ENCODE measurements at places on chromosomes 7 and 10.

GRCh38 chr7:29331163-29331562 lies 136.6 kb downstream of the CHN2 start:
- DNase-seq = peak; percentile 10

- DNase-seq = no peak
Measured at GRCh38 chr7:98616381-98617050, 569 bp upstream of the NPTX2 start.

GRCh38 chr10:109411917-109412316 lies 511.4 kb downstream of the XPNPEP1 start:
- DNase-seq = no peak

GRCh38 chr10:1121271-1121970 lies 65.2 kb downstream of the WDR37 start:
- no peak for DNase-seq

DNA sequence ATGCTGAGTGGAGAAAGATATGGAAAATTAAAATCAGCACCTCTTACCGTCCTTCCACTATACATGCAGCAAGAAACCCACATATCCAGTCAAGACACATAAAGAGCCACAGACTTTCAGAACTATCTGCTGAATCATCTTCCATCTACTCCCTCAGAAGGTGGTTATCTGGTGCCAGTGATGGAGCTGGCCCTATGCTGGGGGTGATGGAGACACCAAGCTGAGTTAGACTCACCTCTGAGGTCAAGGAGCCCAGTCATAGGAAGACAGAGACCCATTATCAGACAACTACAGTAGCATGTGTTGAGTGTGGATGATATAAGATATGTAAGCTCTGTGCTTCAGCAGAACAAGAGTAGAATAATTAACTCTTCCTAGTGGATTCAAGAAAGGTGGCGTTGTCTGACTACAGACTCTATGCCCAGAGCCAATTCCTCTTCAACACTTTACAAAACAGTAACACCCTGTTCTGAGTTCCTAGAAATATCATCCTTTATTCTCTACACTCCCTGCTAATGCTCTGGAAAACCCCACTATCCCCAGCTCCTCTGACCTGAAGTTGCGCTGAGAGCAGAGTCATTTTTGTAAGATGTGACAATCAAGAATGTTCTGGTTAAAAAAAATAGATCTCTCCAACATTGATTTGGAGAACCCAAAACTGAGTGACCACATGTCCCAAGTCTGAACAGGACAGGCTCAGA lies 14.3 kb downstream of the CYP3A5 start:
- no peak for DNase-seq

GRCh38 chr10:8454357-8454756 lies 399.9 kb downstream of the GATA3 start:
- no peak for DNase-seq

DNA sequence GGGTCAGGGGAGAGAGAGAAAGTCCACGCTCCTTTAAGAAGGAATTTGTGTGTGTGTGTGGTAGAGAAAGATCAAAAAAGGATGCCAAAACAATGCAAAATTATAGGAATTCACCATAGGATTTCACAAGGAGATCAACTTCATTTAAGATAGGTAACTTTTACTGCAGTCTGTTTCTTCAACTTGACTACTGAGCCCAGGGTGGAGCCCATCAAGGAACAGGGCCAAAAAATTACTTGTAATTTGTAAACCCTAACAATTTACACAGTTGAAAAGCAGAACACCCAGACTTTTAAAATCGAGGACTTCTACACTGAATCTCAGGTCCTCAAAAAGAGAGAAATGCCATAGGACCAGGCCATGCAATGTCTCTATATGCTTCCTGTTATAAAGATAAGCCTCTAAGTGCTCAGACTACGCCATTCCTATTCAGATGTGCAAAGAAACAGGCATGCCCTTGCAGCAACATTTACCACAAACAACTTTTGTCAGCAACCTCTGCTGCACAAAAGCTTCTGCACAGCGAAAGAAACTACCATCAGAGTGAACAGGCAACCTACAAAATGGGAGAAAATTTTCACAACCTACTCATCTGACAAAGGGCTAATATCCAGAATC lies 10.6 kb upstream of the GIMAP4 start:
- DNase-seq = peak; percentile 62

DNA sequence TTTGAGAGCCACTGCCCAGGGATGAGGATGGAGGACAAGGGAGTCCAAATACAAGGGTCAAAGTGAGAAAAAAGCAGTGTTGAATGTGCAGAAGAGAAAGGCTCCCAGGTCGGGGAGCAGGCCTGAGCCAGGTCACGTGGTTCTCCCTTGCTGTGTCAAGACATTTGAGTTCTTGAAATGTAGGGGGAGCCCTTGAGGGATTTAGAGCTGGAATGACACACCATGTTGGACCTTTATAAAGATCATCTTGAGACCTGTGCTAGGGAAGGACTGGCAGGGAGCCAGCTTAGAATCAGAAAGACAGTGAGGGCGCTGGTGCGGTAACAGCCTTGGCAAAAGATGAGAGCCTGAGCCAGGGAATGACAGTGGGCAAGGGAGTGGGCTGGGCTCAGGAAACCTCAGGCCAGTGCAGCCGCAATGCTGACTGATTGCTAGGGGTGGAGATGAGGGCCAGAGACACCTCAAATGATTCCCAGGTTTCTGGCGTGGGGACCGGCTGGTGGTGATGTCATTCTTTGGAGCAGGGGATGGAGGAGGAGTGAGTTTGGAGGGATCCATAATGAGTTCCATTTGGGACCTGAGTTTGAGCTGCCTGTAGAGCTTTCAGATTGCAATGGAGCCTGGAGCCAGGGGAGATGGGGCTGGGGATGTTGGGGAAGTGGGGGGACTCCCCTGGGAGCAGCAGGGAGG lies 120.1 kb downstream of the PTPN20 start:
- no peak for DNase-seq

DNA sequence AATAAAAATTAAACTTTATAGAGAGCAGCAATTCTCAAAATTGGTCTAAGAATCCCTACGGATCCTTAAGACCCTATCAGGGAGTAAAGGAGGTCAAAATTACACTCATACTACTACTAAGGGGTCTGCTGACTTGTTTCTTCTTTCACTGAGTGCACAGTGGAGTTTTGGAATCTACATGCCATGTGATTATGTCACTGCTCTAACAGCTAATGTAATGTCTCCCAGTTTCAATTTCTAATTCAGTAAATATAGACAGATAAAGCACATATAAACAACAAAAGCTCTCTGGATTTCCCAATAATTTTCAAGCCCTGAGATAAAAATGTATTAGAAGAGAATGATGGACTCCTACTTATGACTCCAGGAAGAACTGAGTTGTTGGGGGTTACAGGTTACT lies 74.6 kb downstream of the WAPL start:
- DNase-seq = peak; percentile 31

DNA sequence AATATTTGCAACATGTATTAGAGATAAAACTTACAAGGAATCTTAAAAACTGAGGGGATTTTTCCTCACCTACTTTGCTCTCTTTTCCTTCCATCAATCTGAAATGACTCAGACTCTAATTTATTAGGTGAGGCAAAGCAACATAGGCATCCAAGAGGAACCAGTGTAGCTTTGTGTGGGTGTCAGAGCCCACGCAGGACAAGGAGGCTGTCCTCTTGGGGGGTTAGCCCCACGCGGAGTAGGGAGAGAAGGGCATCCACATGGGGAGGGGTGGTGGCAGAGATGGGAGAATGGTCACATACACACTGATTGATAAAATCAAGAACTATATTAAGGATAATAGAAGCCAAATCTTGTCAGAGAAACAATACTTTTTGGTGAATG lies 33.8 kb upstream of the ARMS2 start:
- peak; percentile 6 for DNase-seq

GRCh38 chr7:116087291-116087690 lies 56.7 kb upstream of the TFEC start:
- DNase-seq = peak; percentile 75

DNA sequence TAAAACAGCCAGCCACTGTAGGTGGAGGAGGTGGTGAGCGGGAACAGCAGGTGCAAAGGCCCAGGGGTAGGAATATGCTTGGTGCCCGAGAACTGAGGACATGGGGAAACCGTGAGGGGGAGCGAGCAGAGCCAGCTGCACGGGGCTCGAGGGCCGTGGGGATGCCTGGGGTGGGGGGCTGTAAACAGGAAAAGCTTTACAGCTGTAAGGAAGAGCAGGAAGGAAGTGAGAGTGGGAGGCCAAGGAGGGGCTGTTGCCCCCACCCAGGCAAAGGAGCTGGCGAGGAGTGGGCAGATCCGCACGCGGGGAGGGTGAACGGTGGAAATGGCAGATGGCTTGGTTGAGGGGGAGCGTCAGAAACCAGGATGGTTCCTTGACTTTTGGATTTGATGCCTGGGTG lies 34.4 kb downstream of the ZMIZ1 start:
- no peak for DNase-seq

- DNase-seq = no peak
Measured at GRCh38 chr7:154881026-154881425, 121.9 kb downstream of the PAXIP1 start.

DNA sequence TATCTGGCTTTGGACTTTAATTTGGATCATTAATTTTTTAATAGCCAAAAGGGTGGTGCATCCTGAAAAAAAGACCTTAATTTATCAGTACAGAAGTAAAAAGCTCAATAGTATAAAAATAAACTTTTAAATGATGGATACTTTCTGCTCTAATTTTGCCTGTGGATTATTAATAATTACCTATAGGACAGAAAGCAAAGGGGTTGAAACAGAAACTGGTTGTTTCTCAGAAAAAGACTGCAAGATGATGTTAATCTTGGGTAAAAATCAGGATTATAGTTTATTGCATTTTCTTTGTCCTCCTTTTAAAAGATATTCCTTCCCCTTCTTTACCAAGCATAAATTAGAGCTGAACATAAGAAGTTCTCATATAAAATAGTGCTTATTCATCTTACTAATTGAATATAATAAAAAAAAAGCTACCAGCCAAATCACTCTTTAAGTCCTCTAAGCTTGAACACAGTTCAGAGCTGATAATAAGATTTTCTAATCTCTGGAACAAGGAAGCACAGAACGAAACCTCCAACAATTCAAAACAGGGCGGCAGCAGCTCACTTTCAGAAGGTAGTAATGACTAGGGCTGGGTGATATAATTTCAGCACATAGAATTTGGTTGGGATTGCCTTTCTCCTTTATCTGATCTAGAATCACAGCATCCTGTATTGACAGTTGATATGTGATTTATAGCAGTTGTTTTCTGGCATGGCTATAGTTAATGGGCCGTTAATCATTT lies 8.1 kb upstream of the GPR85 start:
- no peak for DNase-seq

- no peak for DNase-seq
Measured at GRCh38 chr7:34162027-34162565, 256.8 kb downstream of the BMPER start.

DNA sequence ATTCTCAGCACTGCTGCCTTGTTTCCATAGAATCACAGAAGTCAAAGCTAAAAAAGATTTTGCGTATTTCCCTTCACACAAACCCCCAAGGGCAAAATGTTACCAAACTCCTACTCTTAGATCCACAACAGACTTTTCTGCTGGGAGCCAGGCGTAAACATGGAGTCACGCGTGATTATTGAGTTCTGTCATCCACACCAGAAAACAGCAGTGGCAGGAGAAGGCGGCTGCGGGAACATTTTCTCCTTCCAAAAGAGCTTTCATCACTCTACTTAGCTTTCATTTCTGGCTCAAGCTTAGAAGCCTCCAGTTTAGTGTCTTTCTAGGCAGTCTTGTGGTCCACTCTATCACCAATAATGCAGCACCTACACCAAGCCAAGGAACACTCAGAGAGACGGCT lies 712.9 kb upstream of the NRP1 start:
- no peak for DNase-seq
